ENCODE measurements at places on chromosomes 3 and 15. TPM values are rescaled to one million over a fixed set of nuclear protein-coding genes. Genes with fewer than 3 reads are reported as not detected.
A peak's percentile ranks its signal among the peaks of the same experiment; 100 is the strongest.

GRCh38 chr15:59532770-59533379 is 78.7 kb upstream of the GCNT3 start:
- peak; percentile 67 for DNase-seq

DNA sequence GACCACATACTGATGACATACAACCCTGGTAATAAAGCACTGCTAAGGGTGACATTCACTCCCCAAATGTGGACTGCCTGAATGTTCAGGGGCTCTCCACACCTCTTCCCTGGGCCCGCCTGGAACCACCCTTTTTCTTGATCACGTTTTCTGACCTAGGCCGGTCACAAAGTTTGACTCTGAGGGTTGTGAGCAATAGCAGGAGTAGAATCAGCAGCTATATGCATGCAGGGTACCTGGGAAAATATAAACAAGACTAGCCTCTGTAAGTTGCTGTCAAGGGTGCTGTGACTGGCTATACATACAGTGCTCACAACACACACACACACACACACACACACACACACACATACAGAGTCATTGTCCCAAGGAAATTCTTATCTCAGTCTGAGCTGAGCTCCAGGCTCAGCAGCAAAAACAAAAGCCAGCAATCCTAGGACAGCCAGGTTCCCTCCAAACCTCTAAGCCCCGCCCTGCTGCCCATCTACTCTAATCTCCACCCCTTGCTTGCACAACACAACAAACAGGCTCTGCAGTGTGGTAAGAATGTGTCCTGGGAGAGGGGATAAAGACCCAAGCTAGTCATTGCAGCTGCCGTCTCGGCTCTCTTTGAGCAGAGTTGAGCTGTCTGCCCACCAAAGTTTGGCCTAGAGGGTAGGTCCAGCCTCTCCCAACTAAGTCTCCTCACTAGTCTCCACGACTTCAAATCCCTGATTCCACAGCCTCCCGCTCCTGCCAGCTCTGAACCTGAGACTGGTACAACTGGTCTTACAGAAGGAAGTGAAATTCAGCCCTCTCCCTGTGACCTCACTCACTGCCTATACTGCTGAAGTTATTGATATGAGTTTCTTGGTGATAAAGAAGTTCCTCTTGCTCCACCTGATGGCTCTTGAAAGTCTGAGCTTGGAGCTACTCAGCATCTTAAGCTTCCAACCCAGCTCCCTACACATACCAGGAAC is 2.2 kb downstream of the BMF start:
- peak; percentile 69 for DNase-seq

DNA sequence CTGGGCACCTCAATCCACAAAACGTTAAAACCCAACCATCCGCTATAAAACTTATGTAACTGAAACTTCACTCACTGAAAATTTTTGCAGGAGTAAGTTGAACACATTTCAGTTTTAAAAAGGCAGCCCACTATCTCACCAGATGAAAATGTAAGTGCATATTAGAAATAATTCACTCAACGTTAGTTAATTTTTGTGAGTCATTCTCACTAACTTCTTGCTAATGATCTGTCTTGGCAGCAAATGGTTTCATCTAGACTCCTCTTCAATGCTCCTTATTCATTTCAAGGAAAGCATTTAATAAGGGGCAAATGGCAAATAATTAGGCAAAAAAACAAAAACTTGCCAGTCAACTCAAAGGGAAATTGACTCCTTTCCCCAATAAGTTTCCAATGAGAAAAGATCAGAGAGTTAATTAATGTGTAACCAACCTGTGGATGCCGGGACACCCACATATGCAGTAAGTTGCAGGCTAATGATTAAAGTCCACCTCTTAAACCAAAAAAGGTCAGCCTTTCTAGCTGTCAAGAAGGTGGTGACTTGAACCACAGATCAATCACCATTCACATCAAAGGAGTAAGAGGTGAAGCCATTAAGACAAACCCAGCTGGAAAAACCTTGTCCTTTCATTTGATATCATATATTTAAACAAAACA is 22.9 kb upstream of the PRICKLE2 start:
- no peak for DNase-seq

DNA sequence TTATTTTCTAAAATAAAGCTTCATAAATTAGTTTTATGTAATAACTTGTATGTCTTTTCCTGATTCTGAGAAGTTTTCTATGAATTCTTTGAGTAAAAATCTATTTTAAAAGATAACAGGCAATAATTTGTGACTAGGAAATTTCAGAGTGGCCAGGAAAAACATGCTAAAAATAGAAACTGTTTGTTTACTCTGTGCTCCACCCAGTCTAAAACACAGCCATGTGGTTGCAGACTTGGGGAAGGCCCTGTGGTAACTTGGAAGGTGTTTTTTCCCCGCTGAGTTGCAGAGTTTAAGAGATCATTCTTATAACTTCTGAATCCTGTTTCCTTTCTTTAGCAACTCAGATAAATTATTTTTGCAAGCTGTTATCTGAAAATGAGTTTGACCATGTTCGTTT is 21.9 kb downstream of the PLCL2 start:
- no peak for DNase-seq

IL17RE gene
- 0.29 TPM for total RNA-seq

- peak; percentile 99 for DNase-seq
These were observed 73.4 kb downstream of the CPN2 start for GRCh38 chr3:194277786-194278130.

DNA sequence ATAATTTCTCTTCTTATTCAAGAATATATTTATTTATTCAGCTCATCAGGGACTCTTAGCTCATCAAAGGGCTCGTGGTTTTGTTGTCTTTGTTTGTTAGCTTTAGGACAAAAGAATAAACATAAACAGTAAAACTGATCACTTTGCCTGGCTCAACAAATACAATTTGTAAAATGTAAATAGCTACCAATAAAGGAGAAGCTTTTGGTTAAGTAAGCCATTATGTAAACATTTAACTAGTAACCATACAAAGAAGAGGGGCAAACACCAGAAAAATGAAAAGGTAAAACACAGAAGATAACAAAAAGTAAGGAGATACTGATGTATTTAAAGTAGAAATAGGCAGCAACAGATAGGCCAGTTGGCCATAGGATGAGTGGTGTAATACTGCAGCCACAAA is 761.7 kb downstream of the ROBO1 start:
- peak; percentile 25 for DNase-seq

- DNase-seq = no peak
These were observed 795.4 kb downstream of the AGBL1 start for GRCh38 chr15:86875067-86875466.

ZNF385D gene
- total RNA-seq = 2.9 TPM

GRCh38 chr3:62553811-62554210 is 180.5 kb upstream of the FEZF2 start:
- DNase-seq = no peak

DNA sequence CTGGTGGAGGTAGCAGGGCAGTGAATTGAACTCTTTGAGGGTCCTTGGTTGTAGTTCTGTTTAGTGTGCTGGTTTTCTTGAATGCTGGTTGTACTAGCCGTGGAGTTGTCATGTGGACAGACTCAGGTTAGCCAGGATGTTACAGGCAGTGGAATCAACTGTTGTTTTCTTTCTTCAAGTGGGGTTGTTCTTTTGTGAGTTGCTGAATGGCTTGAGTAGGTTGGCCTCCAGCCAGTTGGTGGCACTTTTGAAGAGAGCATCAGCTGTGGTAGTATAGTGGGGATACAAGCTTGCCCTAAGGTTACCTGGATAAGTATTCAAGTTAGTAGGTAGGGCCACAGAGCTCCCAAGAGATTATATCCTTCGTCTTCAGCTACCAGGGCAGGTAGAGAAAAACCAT is 31.8 kb upstream of the RARB start:
- DNase-seq = no peak

GRCh38 chr3:105502333-105502732 is 135.6 kb downstream of the ALCAM start:
- peak; percentile 32 for DNase-seq

HHLA2 gene
- not detected for total RNA-seq

DNA sequence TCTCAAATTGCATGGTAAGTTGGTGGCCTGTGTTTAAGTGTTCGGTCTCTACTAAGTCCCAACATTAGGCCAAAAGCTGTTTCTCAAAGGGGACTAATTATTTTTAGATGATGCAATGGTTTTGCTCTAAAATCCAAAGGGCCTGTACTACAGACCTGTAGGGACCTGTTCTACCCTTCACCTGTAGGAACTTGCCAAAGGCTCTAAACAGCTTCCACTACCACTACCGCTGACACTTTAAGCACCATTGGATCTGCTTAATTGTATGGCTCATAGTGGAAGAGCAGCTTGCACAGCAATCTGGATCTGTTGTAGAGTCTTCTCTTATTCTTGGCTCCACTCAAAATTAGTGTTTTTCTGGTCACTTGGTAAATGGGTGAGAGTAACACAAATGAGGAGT is 346.8 kb downstream of the EPHA6 start:
- DNase-seq = no peak
